Stimulated activated effector memory CD8-positive, alpha-beta T cell treated with anti-CD3 and anti-CD28 coated beads, Interleukin-12 subunit alpha, Interleukin-12 subunit beta, amount 100 ng/mL, for 72 hours (primary cell): ENCODE measurements at places on chromosomes 1 and 21.

DNA sequence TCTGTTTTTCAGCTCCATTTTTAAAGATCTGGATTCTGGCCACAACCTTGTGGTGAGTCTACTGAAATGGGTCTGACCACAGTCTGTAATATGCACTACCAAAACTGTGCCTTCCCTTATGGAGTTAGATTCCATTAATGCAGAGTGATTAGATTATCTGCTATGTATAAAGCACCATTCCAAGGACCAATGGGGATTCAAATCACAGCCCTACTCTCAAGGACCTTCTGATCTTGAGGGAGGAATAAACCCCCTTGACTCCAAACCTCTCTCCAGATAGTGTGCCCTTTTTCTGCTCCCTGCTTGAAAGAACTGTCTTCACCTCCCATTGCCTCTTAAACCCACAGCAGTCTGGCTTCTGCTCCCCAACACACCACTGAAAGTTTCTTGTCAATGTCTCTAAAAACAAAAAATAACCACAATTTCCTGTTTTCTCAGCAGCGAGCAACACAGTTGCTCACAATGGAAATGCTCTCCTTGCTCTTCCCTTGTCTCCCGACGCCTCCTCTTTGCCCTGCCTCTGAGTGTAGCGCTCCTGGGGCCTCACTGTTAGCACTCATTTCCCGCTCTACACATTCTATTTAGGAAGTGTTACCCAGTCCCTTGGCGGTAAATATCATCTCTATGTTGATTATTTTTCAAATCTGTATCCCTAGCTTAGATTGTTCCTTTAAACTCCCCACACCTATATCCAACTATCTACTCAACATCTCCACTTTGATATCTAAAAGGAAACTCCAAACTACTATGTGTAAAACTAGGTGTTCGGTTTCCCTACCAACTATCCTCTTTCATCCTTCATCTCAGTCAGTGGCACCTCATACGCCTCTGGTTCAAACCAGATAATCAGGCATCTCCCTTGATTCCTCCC is 13.6 kb downstream of the PCNX2 start:
- DNase-seq, result no peak

DNA sequence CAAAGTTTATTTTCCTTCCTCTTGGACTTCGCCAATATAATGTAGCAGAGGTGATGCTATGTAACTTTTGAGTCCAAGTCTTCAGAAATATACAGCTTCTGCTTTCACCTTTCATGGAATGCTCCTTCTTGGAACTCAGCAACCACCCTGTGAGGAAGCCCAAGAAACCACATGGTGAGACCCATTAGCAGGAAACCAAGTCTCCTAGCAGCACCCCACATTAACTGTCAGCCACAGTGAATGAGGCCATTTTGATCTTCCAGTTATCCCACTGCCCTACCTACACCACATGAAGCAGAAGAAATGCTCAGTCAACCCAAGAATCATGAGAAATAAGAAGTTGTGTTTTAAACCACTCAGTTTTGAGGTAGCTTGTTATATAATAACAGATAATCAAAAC is 58.2 kb downstream of the PAPPA2 start:
- no peak for DNase-seq

DNA sequence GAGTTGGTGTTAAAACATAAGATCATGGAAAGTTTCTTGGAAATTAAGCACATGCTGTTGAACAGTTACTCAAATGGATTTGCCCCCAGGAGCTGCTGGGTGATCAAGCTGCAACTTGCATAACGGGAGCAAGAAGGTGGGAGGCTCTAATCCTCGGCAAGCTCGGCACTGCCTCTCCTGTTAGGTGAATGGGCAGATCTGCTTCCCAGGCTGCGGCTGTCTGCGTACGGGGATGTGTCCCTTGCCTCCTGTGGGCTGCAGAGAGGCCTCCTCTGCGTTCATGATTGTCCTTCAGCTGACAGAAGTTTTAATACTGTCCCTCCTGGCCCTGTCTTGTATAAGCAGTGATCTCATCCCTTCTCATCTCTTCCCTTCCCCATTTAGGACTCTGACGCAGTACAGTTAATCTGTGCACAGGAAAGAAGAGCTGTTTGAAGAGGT is 36.7 kb downstream of the ATP1A1 start:
- DNase-seq, result no peak

DNA sequence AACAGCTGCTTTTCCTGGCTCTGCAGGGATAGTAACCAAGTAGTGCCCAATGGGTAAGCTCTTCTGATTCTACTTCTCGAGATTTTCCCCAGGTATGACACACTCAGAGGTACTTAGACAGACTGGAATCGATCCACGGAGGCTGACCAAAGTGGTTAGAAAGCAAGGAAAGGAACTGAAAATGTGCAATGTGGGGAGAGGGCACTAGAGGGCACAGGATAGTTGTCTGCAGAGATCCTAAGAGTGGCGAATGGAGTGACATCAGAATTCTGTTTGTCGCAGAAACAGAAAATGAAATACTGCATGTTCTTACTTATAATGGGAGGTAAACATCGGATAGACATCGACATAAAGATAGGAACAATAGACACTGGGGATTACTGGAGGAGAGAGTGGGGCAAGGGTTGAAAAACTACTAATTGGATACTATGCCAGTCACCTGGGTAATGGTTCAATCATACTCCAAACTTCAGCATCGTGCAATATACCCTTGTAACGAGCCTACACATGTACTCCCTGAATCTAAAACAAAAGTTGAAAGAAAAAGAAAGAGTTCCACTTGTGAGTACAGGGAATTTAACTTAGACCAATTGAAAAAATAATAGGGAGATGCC is 23.3 kb downstream of the CYP2J2 start:
- DNase-seq, result no peak
